ELF-1 (cell line): ENCODE measurements at places on chromosomes 3 and 15.

- no peak for DNase-seq
Measured at GRCh38 chr15:65957451-65957850, 88.2 kb downstream of the RAB11A start.

- DNase-seq: no peak
Measured at GRCh38 chr3:99639579-99639978, 1.2 kb downstream of the COL8A1 start.

DNA sequence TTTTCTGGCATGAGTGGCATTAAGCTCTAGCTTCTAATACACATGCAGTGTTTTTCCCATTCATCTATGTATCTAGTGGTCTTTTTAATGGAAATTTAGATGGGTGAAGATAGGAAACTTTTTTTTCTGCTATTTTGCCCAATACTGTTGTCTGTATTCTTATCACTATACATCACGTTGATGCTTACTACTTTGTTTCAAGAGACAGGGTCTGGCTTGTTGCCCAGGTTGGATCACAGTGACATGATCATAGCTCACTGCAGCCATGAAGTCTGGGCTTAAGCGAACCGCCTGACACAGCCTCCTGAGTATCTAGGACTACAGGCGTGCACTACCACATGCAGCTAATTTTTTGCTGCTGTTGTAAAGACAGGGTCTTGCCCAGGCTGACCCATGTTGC lies 84.6 kb downstream of the PEAK1 start:
- DNase-seq: no peak

GRCh38 chr15:83108266-83109219 lies 1.1 kb downstream of the TM6SF1 start:
- peak; percentile 26 for DNase-seq

GRCh38 chr3:82050382-82050781 lies 288.9 kb upstream of the GBE1 start:
- no peak for DNase-seq

- no peak for DNase-seq
Measured at GRCh38 chr3:157921811-157922210, 184.4 kb downstream of the SHOX2 start.

DNA sequence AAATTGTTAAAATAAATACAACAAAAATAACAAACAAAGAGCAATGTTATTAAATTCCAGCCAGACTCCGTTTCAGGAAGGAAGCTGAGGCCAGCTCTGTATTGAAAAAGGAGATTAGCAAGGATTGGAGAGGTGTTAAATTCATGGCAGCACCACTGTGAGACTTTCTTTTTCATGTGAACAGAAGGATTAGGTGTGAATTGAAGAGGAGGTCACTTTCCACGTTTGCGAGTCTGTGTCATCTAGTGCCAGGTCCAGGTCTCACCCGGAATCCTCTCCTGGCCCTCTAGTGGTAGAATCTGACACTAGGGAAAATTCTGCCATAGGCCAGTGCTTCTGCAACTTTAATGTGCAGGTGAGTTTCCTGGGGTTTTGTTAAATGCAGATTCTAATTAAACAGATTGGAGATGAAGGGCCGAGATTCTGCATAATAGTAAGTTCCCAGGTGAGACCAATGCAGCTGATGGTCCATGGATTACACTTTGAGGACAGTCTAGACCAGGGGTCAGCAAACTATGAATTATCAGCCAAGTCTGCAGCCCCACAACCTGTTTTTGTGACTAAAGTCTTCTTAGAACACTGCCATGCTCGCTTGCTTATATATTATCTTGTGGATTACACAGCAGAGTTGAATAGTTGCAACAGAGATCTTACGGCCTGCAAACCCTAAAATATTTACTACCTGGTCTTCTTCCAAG lies 9.2 kb upstream of the SLC6A1 start:
- DNase-seq: peak; percentile 40

GRCh38 chr3:16913264-16913580 lies 28.5 kb downstream of the PLCL2 start:
- no peak for DNase-seq

- DNase-seq: no peak
Measured at GRCh38 chr3:72460205-72461174, 387.8 kb downstream of the SHQ1 start.

DNA sequence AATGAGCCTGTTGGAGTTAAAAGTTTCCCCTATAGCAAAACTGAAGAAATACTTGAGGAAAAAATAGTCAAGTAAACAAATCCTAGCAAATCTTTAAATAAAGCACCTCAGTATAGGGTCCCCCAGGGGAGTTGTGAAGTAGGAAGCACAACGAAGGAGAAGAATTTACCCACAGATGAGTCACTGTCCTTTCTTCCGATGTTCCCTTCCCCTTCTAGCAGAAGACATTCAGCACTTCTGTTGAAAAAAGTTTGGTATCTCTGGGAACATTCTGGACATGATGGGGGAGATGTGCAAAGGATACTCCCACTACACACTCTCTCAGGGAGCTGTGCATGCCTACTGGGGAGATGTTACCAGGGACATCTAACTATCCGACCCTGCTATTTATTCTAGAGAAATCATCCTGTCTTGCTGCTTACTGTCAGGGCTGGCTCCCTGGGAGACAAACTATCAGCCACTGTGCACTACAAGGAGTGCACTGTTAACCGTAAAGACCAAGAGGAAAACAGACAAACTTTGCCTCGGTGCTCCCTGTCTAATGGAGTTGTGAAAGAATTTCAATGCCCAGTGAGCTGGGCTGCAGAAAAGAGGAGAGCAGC lies 93.8 kb downstream of the RFTN1 start:
- DNase-seq: no peak
